Gastroesophageal sphincter (tissue), 4 donors: ENCODE measurements at places on chromosomes 6 and 20. TPM values are rescaled to one million over a fixed set of nuclear protein-coding genes. Genes with fewer than 3 reads are reported as not detected.
A peak's percentile ranks its signal among the peaks of the same experiment; 100 is the strongest.

The MATN4 gene
- not detected for total RNA-seq

The SUMO4 gene
- total RNA-seq = 2.0 TPM

The SAMD5 gene
- 1.3 TPM for total RNA-seq

The RAET1E gene
- 0.69 TPM for total RNA-seq

The EYA4 gene
- total RNA-seq = 1.4 TPM

The C6orf141 gene
- total RNA-seq = 2.0 TPM

The NELFE gene
- total RNA-seq = 67.1 TPM

The PGC gene
- 0.62 TPM for total RNA-seq

GRCh38 chr20:15682690-15683089, 890.6 kb downstream of the KIF16B start:
- ATAC-seq = no peak

- no peak for ATAC-seq
These were observed 360.2 kb downstream of the PREX1 start for GRCh38 chr20:48467622-48468021.

GRCh38 chr6:19557191-19557590, 280.0 kb upstream of the ID4 start:
- no peak for ATAC-seq

DNA sequence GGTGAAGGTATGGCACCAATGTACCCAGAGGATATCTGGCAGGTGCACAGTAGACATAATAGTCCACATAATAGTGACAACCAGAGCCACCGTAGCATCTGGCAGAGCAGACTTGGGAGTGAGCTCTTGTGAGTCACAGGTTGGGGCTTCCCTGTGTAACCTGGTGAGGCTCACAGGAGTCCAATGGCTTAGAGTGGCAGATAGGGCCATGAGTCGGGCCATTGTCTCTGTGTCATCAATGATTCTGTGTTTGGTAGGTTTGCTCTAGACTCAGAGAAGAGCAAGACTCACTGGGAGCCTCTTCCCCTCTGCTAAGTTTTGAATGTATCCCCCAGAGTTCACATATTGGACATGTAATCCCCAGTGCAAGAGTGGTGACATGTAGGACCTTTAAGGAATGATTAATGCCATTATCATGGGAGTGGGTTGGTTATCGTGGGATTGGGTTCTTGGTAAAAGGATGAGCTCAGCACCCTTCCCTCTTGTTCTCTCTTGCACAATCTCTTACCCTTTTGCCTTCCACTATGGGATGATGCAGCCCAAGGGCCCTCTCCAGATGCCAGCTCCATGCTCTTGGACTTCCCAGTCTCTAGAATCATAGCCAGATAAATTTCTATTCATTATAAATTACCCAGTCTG, 22.6 kb upstream of the SIRPA start:
- ATAC-seq = no peak

DNA sequence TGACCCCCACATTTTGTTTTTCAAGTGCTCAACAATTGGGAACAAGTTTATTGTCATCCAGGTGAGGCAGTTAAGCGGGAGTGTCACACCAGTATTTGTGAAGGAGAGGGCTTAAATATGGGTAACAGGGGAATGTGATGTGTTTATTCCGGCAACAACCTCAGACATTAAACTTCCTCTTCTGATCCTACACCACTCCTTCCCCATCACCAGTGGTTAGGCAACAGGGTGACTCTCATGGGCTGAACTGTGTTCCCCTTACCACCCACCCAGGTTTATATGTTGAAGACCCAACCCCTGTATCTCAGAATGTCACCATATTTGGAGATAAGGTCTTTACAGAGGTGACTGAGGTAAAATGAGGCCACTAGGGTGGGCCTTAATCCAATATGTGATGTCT, 52.1 kb upstream of the RNF182 start:
- ATAC-seq = no peak

DNA sequence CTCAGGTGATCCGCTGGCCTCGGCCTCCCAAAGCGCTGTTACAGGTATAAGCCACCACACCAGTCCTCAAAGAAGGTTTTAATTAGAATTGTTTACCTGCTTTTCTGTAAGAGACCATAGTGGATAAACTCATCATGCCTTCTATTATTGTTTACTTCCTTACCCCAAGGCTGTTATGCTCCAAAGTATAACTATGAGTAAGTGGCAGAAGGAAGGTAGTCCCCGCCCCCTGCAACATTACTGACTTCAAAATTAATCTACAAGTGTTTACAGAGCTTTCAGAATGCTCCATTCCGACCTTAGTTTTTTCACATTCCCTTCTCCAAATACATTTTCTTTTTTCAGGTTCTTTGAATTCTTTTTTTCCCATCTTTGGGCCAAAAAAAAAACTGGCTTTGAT, 480.5 kb upstream of the NOX3 start:
- ATAC-seq = no peak

DNA sequence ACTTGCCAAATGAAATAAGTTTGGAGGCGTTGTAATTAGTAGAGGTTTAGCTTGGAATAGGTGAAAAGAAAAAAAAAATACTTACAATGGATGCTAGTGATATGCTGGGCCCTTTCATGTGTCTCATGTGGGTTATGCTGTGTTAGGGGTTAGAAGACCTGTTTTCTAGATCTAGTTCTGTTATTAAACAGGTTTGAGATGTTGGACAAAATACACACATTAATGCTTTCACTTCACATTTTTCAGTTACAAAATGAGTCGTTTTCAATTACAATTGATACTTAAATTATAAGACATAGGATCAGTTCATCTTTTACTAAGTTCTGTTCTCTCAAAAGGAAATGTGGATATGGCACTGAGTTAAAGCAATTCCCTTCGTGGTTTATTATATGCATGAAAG, 509.8 kb downstream of the EPM2A start:
- ATAC-seq = no peak

DNA sequence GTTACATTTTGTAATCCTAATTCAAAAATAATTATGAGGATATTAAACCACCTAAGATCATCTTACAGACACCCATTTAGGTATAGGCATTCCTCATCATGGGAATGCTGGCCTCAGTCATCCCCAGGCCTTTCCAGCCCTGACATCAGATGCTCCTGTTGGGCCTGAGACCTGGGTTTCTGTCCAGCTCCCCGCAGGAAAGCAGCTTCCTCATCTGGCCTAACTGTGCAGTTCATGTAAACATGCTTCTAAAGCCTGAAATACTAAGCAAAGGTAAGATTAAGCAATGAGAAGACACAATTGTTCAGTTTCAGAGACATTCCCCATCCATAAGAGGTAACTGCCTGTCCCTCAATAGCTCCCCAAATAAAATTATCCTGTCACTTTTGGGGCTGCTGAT, 19.0 kb downstream of the ETV7 start:
- no peak for ATAC-seq

GRCh38 chr20:25289886-25290597, 42.2 kb downstream of the PYGB start:
- ATAC-seq = no peak

- ATAC-seq = no peak
These were observed 11.5 kb downstream of the ABHD12 start for GRCh38 chr20:25378884-25379733.

- no peak for ATAC-seq
These were observed 60.1 kb downstream of the QKI start for GRCh38 chr6:163474581-163474980.

DNA sequence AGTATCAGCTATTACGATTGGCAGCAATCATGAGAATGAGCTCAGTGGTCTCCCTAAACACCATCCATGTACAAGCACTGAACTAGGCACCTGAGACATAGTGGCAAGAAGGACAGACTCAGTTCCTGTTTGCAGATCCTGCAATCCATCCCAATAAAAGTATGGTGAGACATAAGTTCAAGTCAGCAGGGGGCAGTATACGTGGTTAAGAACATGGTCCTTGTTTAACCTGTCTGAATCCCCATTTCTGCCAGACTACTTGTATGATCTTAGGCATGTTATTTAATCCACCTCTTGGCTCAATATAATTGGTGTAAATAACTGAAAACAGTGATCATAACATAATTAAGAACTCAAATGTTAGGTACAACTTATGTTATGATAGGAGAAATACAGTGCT, 33.2 kb upstream of the PNISR start:
- no peak for ATAC-seq

DNA sequence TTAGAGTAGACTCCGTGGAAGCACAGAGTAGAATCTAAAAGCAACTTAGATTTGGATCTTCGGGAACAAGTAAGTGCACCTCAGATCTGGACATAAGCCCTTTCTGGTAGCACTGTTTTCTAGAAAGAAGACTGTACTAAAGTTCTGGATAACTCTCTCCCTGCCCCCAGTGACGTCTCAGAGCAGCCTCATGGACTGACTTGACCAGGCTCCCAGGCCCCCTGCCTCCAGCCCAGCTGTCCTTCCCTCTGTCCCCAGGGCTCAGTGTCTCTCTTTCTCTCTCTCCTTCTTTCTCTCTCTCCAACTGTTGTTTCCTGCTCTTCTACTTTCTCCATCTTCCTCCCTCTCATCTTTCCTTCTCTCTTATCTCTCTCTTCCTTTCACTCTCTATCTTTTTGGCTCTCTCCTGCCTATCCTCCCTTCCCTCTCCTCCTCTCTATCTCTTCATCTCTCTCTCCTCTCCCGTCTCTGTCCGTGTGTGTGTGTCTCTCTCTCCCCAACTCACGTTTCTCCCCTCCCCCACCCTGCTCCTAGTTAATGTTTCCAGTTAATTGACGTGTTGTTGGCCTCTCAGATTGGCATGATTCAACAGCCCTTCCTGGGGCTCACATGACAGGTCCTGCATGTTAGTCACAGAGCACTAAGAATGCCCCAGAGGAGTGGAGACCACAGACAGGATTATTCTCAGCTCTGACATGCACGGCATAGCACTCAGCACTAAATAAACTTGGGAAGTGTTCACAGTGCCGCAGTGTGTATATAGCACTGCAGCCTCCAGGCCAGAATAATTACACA, 180.4 kb upstream of the FOXQ1 start:
- no peak for ATAC-seq

- ATAC-seq = no peak
These were observed 79.8 kb downstream of the PSMB1 start for GRCh38 chr6:170473301-170473717.

- ATAC-seq = no peak
These were observed 21.7 kb upstream of the SSTR4 start for GRCh38 chr20:23013429-23013828.

- ATAC-seq = peak; percentile 60
These were observed 26.3 kb downstream of the ALDH5A1 start for GRCh38 chr6:24520929-24521546.

GRCh38 chr6:35030099-35030498, 111.0 kb downstream of the TCP11 start:
- no peak for ATAC-seq

GRCh38 chr20:62668441-62669027, 26.2 kb downstream of the SLCO4A1 start:
- ATAC-seq = peak; percentile 61

DNA sequence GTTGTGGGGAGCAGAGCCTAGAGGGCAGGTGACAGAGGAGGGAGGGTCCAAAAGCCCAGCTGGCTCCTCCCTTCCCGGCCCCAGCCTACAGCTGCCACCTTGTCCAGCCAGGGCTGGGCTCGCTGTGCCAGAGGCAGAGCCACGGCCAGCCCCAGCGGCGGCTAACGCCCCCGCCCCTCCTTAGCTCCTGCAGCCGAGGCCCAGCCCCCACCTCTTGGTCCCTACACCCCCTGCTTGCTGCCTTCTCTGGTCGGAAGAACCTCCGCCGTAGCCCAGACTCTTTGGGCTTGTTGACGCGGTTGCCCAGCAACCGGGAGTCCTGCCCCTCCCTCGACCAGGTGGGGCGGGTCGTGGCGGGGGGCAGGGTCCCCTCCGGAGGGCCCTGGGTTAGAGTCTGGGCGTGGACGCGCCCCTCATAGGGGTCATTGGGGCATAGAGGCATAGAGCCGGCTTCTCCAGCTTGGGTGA, 521 bp upstream of the LKAAEAR1 start:
- ATAC-seq = no peak

DNA sequence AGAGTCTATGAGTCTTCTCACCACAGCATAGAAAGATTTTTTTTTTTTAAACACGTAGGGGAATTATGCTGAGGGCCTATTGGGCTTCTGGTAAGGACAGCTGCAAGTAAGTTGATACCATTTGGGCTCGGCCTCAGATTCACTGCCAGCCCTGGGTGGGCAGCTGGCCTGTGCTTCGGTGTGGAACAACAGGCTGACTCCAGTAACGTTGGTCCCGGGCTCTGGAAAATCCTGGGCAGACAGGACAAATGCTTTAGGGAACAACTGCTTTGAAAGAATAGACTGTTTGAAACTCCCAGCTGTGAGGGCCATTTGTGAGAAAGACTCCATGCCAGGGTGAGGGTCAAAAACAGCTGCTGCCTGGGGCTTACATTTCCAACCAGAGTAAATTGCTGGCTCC, 366.5 kb downstream of the QKI start:
- no peak for ATAC-seq

DNA sequence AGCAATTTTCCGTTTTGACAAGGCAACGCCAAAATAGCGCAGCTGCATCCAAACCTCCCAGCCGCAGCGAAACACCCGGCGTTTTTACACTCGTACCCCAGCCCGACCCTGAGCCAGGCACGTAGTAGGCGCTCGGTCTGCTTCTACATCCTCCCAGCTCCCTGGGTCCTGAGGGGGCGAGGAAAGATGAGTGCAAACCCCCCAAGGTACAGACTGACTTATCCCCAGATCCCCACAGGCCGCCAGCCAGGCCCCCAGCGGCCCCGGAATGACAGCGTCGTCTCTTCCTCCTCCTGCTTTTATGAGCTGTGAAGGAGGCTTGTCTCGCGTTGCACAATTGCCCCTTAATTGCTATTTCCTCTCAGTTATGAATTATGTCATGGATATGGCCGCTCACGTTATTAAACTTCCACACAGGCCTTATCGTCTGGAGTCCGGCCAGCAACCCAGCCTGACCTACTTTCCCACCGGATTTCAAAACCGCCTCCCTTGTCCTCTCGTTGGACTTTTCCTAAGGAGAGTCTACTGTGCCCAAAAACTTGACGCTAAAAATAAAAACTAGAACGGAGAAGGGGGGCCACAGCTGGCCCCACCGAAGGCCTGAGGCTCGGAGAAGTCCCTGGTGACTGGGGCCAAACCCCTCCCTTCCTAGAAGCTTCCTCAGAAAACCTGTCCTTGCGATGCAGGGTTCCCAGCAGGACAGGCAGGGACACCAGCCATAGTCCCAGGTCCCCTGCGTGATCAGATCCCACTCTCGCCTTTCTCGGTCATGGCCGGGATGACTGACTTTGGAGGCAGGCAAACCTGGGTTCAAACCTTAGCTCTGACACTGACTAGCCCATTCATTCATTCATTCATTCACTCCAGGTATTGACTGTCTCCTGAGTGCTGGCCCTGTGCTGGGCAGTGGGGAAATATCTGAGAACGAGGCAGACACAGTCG, 130.9 kb upstream of the PTPN1 start:
- ATAC-seq = peak; percentile 92

DNA sequence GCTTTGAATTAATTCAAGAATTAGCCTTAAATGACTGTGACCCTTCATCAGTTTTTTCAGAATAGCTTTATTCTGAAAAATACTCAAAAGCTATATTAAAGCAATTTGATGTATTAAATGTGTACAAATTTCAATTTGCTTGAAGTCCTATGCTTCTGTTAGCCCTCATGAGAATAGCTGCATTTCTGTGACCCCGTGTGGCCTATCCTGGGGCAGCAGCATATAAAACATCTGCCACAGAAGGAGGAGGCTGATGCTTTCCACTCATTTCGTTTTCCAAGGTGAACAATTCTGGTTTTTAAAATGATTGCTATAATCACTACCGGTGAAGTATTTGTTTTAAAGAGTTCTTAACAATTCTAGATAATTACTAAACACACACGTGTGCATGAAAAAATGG, 360.3 kb downstream of the BTBD9 start:
- no peak for ATAC-seq

- no peak for ATAC-seq
These were observed 279.0 kb upstream of the ID4 start for GRCh38 chr6:19558201-19558600.

- ATAC-seq = no peak
These were observed 227.5 kb upstream of the MYLIP start for GRCh38 chr6:15901141-15902115.

GRCh38 chr6:25998379-25998778, 35.8 kb downstream of the TRIM38 start:
- no peak for ATAC-seq
